ENCODE measurements at places on chromosomes 7 and 10.

DNA sequence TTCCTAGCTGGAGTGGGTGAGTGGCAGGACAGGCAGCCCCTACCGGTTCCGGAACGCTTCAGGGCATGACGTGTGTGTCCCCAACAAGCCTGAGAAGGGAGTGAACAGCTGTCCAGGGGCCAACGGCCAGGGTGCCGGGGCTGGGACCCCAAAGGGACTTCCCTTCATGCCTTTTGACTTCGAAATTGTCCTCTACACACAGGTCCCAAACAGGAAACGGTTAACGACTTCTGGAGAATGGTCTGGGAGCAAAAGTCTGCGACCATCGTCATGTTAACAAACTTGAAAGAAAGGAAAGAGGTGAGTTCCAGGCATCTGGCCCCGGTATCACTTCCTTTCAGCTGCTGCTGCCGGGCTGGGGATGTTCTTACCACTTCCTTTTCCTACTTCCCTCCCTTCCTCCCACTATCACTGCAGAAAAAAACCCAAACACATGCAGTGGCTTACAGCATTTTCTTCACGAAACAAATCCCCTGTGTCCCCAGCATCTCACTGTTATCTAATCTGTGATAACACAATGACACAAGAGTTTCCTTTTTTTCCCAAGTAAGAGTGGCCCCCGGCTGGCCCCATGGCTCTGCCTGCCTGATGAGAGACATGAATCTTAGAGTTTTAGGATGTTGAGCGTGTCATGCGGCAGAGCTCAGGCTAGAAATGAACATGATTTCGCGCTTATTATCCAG, 63.2 kb downstream of the MKI67 start:
- no peak for DNase-seq

DNA sequence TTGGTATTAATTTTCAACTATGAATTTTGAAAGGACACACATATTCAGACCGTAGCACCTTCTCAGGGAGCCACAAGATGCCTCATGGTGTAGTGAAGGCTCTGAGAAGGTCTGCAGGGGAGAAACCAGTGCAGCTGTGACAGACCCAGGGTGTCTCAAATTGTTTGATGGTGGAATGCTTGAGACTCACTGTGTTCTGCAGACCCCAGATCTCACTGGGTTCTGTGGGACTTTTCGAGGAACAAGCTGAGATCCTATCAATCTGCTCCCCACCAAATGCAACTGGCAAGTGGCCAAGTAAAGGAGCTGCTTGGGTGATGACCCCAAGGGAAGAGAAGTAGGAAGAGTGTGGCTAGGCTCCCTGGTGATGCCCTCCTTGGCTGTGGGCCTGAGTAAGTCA, 130.5 kb upstream of the UNC5B start:
- no peak for DNase-seq

DNA sequence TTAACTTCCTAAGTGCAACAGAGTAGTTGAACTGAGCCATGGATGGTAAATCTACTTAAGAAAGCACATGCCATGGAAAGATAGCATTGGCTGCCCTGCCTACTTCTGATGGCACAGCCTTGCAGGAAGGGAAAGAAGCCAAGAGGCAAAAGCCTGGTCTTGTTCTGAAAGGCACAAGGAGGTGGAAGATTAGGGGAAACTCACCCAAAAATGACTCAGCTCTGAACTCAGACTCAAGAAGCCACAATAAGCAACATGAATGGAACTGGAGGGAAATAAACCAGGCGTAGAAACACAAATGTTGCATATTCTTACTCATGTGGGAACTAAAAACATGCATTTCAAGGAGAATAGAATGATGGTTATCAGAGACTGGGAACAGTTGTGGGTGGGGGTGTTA, 20.8 kb upstream of the ALOX5 start:
- no peak for DNase-seq

GRCh38 chr10:48937796-48938195, 1.8 kb downstream of the LRRC18 start:
- DNase-seq: no peak

- peak; percentile 54 for DNase-seq
Observed at GRCh38 chr7:110534241-110534931, 556.5 kb upstream of the LRRN3 start.

DNA sequence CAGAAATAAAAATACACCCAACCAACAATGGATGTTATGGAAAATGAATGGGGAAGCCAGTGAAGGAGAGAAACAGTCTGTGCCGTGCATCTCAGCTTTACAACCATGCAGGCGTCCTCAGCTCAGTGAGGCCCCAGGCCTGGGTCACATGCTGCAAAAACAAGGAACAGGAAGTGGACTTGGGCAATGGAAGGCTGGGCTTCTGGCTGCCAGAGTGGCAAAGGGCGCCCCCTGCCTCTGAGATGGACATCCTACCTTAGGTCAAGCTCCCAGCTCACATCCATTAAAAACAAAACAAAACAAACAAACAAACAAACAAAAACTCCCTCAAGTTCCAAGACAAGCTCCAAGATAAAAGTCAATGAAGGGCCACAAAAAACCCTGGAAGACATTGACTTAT, 54.7 kb upstream of the AFAP1L2 start:
- no peak for DNase-seq

DNA sequence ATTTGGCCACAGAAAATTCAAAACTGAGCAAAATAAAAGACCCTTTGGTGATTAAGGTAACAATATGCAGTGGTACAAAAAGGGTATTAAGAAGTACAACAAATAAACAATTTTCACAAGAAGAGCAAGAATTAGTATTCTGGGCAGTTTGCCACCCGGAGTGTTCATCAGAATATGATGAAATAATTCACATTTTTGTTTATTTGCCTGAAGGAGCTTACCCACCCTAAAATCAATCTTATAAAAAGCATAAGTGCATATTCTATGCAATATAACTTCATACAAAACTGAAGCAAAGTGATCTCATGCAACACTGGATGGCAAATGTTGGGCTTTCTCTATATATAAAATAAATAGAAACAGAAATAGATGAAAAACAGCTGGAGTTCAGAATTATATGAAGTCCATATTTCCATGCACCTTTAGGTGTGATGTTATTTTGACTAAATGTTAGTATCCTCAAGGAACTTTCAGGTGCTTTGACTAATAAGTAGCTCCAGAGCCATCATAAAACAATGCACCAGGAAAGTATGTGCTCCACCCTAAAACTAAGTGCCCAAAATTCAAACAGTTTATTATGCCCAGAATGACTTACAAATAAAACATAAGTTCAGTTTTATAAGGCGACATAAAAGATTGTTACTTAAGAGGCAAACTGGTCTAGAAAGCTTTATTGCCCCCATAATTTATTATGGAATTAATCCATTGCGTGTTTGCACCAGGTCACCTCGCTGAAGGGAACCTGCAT, 474.3 kb downstream of the SEMA3D start:
- DNase-seq: no peak

- DNase-seq: no peak
Observed at GRCh38 chr10:2886662-2887061, 180.7 kb upstream of the PFKP start.

DNA sequence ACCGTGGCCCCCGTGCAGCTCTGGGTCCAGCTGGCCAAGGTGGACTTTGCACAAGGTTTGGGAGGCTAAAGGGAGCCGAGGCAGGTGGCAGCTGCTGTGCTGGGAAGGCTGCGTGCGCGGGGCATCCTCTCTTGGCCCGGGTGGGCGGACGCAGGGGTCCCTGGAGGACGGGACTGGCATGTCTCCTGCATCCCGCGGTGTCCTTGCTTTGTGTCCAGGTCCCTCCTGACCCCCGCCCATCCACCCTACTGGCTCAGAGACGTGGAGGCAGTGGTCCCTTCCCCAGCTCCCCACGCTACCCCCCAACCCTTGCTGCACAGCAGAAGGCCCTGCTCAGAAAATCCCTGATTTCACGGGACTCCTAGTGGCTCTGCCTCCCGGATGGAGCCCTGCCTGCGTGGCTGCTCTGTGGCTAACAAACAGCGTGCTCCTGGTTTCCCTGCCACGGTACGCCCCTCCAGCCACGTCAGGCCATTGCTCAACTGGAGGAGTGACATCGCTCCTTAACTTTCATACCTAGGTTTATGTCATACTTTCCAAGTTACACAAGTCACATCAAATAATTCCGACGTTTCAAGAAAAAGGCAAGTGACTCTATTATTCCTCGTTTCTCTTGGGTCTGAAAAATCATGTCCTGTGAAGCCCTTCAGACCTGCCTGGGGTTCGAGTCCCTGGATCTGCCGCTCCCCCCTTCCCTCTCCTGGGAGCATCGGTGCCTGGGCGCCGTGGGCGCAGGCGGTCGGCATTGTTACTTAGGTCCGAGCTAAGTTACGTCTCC, 421.9 kb downstream of the DNAJB6 start:
- no peak for DNase-seq

DNA sequence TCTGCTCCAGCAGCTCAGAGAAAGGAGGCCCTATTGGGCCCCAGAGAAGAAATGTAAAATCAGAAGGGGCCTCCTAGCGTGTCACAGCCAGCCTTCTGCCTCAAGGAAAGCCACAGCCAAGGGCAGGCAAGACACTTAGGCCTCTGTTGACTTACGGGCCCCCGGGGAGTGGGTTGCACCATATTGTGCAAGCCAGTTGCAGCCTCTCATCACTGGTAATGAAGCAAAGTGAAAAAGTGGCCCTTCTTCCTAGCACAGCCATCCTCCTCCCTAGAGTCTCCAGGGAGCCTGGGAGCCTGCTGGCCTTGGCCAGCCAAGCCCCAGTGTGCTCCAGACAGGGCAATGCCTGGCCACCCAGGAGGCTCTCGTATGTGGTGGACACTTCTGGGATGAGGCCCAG, 56.2 kb upstream of the GDF10 start:
- DNase-seq: no peak

DNA sequence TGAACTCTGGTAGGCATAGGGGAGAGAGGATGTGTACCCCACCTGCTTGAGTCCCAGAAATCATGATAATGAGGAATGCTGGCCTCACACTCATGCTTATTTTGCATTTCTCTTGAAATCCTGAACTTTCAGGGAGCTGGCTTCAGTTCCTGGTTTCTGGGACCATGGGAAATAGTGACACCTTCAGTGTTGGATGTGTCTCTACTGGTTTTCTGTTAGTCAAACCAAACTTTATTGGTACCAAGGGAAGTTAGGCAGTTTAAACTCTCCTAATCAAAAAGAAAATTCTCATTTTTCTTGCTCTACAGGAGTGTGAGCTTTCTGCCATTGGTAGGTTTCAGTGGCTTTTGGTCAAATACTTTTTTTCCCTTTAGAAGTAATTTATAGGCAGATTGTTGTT, 11.8 kb upstream of the PCGF5 start:
- no peak for DNase-seq

DNA sequence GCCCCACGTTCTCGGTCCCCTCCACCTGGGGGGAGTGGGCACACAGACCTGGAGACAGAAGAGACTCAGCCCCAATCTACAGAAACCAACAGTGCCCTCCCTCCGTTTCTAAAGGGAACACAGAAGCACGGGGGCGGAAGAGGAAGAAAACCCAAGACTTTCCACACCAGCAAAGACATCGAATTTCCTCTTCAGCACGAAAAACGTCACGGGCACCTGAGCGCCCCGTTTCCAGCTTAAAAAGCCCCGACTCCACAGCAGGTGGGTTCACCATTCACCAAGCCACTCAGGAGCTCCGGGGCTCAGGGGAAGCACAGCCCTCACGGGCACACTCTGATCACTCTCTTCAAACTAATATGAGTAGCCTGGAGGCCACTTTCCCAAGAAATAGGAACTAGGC, 19.6 kb downstream of the NUDT1 start:
- no peak for DNase-seq

DNA sequence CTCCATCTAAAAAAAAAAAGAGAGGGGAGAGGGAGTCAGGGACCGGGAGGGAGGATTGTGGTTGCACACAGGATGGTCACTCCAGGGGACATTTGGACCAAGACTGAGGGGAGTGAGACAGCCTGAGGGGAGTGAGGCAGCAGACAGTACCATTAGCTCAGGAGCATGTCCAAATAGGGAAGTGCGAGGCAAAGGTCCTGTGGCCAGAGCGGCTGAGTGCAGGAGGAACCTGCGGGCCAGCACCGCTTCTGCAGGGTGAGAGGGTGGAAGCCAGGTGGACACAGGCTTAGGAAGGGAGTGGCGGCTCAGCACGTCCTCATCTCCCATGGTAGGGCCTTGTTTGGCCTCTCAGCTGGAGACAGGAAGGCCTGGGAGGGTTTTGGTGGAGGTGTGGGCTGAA, 48.9 kb upstream of the PFKFB3 start:
- DNase-seq: no peak

DNA sequence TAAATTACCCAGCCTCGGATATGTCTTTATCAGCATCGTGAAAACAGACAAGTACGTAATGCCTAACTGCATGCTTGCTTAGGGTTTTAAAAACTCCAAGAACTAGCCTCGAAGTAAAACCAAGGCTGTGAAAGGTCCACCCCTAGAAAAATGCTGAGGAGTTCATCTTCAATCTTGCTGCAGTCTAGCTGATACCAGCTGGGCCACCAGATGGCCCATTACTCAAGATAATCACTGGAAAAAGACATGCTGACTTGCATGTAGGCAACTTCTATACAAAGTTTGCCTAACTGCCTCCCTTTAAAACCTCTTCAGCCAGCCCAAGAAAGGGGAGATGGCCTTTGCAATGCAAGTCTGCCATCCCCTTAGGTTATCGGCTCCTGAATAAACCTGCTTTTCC, 614.1 kb downstream of the GALNT17 start:
- no peak for DNase-seq

GRCh38 chr10:124240839-124241291, 147.5 kb upstream of the CHST15 start:
- no peak for DNase-seq

DNA sequence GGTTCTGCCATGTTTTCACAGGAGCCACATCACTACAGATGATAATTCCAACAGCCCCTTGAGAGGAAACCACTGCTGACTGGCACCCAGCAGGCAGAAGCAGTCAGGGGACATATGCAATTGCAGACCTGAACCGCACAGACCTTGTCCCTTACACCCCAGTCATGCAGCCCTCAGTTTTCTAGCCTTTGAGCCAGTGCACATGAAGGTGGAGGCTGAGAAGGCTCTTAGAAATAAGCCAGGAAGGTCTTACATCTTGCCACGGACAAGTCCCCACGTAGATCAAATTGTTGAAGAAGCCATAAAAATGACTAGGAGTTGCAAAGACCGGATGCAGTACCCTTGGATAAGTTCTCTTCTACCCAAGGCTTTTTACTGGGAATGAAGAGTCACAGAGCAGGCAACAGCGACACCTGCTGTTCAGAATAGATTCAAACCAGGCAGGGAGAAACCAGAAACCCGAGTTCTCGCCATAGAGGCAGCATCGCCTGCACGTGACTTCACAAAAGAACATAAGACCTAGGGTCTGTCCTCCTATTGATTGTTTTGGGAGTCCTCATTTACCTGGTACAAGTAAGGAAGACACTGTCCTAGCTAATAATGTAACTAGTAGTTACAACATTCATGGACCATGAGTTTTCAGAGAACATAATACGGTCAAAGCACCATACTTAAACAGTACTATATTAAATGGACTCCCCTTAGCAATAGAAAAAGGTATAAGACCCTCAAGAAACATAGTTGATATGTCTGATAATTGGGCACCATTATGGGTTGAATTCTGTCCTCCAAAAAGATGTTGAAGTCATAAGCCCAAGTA, 11.1 kb downstream of the STEAP1B start:
- peak; percentile 92 for DNase-seq

- peak; percentile 36 for DNase-seq
Observed at GRCh38 chr10:62048919-62049623, 147.6 kb downstream of the ARID5B start.
